Testis (tissue), 5 donors: ENCODE measurements at places on chromosomes 5 and 9. TPM values are rescaled to one million over a fixed set of nuclear protein-coding genes. Genes with fewer than 3 reads are reported as not detected.

DNA sequence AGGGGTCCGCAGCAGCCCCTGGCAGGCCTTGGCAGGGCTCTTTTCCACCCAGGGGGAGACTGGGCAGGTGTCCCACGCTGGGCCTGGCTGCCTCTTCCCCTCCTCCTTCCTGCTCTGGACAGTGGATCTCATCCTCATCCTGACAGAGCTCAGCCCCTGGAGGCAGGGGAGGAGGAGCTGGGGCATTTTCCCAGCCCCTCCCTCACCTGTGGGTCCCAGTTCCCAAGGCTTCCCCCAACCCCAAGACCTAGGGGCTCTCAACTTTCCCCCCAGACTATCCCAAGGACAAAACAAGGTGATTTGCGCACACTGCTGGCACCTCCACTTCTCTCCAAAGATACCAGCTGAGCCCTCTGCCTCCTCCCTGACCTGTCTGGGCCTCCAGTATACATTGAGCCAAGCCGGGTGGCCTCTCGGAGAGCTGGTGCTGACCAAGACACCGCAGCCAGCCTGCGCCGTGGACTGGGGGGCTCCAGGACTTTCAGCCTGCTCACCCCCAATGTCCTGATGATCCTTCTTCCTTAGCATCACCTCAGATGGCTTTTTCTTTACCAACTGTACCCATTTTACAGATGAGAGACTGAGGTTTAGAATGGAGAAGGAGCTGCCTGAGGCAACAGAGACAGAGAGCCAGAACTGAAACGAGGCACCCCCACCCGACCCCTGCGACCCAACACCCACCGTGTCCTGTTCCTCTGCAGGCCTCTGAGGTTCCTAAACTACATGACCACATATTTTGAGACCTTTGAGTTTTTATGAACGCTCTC lies 126.6 kb downstream of the BARX1 start:
- H3K4me3 ChIP-seq, result no peak overlapping the region
- H3K27ac ChIP-seq, result no peak overlapping the region

DNA sequence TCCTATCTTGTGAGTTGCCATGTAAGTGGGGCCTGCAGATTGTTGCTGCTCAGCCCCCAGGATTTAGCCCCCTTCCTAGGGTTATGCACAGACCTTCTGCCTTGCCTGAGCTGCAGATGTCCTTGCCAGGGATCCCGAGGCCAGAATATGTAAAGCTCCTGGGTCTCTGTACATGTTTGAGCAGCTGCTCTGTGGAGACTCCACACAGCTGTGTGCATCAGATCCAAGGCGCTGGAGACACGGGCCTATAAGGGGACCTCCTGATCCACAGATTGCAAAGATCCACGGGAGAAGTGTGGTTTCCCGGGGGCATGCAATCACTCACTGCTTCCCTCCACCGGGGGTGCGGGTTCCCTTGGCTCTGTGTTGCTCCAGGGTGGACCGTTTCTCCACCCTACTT lies 28.9 kb downstream of the TAF11L14 start:
- no peak for DNase-seq
- H3K27me3 ChIP-seq, result no peaks in the 10 kb centered on the region
- H3K27ac ChIP-seq, result no peak overlapping the region
- H3K36me3 ChIP-seq, result no peaks in the 10 kb centered on the region
- H3K4me3 ChIP-seq, result no peak overlapping the region

DNA sequence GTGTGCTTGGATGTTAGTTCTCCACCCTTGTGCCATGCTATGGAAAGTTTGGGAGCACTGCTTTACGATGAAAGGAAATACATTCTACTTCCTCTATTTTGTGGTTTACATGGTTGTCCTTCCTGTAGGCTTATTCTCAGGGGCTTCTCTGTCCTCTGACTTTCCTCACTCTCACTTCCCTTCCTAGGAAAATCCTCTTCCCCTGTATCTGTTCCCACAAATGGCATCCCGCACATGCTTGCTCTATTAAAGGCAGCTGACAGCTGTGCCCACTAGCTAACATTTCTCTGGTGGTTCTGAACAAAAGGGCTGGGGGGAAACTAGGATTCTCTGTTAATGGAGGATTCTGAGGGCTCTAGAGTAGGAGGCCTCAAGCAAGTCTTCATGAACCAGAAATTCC lies 52.4 kb downstream of the FAM170A start:
- no peaks in the 10 kb centered on the region for H3K36me3 ChIP-seq
- no peak overlapping the region for H3K4me3 ChIP-seq
- H3K4me1 ChIP-seq, result no peaks in the 10 kb centered on the region
- DNase-seq, result no peak

DNA sequence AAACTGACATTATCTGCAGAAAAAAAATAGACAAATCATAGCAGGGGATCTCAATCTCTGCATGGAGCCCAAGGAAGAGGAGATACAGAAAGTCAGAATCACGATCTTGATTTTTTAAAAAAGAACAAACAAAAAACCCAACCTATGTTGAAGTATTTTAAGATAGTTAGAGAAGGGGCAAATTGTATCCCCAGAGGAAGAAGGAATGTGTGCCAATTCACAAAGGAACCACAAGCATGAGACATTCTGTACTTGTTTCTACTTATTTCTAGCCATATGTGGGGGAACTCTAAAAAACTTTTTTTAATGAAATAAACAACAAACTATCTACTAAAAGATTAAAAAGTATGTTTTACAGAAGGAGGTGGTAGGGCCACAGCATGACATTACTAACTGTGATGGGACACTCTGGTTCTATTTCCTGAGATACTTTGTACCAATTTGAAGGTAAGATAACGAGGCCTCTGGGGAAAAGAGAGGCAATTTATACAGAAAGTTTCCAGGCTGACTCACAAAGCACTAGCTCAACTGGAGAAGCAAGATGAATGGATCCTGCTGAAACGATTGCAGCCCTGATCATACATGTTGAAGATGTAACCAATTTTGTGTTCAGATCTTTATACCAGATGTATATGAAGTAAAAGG lies 22.5 kb downstream of the RANBP3L start:
- H3K4me1 ChIP-seq, result peaks cover 57% of the 10 kb centered on the region
- no peaks in the 10 kb centered on the region for H3K27me3 ChIP-seq
- no peak overlapping the region for H3K4me3 ChIP-seq
- peak; percentile 66 for DNase-seq
- peak overlapping the region; percentile 31 for H3K27ac ChIP-seq

SLC2A6 gene
- 3.5 TPM for total RNA-seq
